ENCODE measurements at places on chromosomes 11 and 22. TPM values are rescaled to one million over a fixed set of nuclear protein-coding genes. Genes with fewer than 3 reads are reported as not detected.

GRCh38 chr22:43031617-43032016 is 16.7 kb upstream of the PACSIN2 start:
- DNase-seq: no peak

The KCNA4 gene
- not detected for total RNA-seq

DNA sequence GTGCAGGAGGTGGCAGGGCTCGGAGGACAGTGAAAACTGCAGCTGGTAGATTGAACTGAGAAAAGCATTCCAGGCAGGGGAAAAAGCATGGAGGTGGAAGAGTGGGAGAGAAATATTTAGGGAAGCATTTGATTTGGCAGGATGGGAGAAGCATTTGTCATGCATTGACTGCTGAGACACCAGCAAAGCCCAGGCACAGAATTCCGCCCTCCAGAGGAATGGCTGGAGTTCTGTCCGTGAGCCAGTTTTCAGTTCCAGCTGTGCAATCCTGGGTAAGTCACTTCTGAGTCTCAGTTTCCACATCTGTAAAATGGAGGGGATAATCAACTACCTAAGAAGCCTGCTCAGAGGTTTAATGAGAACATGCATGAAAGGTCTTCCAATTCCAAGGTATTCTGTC is 4.3 kb upstream of the TSKU start:
- no peak for DNase-seq

DNA sequence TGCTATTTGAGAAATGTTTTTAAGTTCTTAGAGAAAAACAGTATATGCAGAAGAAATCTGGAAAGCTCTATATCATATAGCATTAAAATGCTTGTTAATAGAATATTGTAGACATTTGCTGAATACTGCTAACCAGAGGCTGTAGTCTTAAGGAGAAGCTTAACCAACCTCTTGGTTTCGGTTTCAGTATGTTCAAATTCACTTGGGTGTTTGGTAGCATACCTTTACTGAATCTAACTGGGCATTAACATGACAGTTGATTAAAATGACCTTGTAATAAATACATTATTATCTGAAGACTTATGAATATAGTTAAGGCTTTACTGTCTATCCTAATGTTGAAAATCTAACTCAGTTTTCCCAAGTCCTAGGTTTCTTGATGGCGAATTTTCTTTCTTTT is 5.4 kb downstream of the PCF11 start:
- DNase-seq: no peak

DNA sequence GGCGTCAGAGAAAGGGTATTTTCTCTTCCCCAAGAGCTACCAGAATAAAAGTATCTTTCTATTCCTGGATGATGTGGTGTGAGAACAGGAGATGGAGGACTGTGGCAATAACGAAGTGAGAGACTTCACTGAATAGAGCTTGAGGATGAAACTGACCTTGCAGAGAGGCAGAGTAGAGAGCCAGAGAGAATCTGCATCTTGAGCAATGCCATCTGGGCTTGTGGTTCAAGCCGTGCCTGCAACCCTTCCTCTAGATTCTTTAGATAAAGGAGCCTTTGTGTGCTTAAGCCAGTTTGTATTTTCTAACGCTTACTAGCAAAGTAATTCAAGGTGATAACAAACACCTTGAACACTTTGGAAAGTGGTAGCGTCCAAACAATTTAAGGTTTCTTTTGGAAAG is 2.2 kb downstream of the ME3 start:
- no peak for DNase-seq

GRCh38 chr22:19525666-19526065 is 1.5 kb upstream of the CLDN5 start:
- DNase-seq: no peak
